H9 (cell line): ENCODE measurements at places on chromosomes 7 and 10.

GRCh38 chr7:25025218-25025671 is 45.3 kb upstream of the OSBPL3 start:
- DNase-seq = no peak

- DNase-seq = no peak
Measured at GRCh38 chr7:155918720-155919390, 106.6 kb upstream of the SHH start.

- no peak for DNase-seq
Measured at GRCh38 chr10:124200011-124200410, 106.6 kb upstream of the CHST15 start.

DNA sequence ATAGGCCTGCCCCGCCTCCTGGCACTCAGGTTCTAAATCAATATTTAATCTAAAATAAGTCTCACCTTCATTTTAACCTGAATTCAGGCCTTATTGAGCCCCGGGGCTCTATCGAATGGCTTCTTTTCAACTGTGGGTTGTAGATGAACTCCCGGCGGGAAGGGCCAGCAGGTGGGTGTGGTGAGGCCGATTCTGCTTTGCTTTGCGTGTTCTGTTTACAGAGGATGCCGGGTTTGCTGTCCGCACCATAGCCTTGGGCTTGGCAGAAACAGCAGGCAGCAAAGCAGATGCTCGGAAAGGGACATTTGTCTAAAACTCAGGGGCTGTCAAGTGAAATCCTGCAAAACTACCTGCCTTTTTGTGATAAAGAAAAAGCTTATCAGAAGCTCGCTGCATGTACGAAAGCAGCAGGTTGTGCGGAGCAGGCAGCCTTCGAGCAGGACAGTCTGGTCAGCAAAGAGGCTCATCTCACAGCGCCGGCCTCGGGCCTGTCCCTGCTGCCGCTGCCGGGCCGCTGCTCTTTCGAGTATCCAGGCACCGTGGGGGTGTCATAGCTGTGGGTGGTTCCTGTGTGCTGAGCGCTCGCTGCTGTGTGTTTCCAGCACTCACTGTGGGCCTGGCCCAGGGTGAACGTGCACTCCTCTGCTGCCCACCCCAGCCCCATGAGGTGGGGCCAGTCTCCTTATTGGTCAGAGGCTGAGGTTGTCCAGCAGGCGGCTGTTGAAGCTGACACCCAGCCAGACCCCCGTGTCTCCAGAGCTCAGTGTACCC is 434.8 kb upstream of the FOXK1 start:
- no peak for DNase-seq

DNA sequence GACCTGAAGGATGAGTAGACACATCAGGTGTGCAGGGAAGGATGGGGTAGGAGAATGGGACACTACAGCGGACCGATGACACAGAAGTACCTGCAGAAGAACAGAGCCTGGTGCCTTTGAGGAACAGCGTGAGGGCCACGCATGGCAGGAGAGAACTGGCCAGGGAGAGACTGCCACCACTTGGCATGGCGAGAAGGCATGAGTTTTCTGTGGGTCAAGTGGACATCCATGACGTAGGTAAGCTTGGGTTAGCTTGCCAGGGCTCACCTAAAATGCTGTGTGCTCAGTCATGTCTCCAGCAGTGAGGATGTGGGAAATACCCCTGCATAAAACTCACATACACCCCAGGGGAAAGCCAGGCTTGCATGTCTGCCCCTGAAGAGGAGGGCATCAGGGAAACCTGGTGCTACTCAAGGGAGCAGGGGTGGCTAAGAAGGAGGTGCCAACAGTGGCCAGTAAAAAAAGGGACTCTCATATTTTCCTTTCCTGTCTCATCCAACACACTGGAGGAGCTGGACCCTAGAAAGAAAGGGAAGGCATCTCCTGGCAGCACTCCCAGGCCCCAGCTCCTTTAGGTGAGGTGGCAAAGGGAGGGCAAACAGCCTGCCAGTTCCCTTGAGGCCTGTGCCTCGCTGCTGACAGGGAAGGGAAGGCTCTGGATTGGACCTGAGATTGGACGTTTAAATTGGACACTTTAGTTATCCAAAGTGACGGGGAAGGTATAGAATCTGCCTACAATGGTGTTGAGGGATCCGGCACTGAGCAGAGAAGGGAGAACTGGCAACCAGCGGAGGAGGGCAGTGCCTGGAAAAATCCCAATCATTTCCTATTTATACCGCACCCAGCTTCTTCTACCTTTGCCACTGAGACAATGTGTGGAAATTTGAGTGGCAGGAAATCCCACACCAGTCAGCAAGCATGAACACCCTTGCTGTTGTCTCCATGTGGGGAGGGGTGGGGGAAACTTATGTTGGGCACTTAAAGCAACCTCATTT is 255.7 kb downstream of the GLI3 start:
- DNase-seq = no peak

- DNase-seq = no peak
Measured at GRCh38 chr7:111532625-111533024, 29.7 kb downstream of the IMMP2L start.

GRCh38 chr7:155192961-155193640 is 104.6 kb upstream of the INSIG1 start:
- no peak for DNase-seq

DNA sequence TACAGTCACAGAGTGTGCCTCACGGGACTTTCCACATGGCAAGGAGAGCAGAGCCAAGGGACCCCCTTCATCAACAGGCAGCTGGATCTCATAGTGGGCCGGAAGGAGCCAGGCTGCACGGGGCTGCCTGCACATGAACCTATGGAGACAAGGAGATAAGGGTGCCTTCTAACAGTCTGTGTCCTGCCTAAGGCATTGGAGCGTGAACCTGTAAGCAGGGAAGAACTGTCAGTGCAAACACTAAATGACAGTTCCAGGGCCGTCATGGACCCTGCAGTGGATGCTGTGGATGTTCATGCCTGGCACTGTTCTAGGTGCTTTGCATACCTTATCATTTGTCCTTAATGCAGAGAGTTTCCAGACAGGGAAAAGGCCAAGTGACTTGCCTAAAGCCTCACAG is 85.9 kb downstream of the WIPF3 start:
- DNase-seq = no peak

DNA sequence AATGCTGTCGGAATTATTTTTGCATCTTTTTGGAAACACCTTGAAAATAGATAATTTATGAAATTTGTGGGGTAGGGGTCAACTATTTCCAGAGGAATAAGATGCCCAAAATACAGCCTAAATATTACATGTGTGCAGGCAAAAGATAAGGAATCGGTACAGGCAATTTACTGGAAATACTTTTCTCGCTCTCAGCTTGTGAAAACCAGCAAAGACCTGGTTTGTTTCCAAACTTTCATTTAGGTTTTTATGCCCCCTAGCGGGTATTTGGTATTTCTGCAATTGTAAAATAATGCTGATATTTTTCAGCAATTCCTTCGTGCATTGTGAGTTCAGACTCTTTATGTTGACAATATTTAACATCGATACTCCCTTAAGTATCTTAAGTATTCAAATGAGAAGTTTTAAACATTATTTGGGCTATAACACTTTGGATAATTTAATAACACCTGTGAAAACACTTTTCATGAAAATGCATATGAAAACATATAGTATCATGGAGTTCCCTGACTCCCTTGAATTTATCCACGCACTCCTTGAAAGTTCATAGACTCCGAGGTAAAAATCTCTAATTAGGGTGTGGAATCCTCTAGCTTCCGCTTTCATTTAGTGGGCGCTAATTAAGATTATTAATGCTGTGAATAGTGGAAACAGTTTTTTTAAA is 132.4 kb downstream of the TSPAN12 start:
- DNase-seq = no peak

DNA sequence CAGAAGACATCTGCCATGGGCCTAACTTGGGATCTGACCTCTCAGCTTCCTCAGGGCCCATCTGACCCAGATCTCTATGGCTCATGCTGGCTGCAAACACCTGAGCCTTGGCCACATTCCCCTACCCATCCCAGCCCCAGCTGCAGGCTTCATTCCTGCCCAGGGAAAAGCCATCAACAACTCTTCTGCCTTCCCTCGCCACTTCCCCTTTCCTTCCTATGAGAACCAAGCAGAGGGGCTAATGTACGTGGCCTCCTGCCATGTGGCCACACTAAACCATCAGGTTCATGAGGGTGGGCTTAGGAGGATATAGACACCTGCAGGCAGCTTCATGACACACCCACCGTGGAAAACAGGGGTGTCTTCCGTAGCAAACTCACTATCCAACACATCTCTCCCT is 312.2 kb downstream of the GALNT17 start:
- DNase-seq = no peak

GRCh38 chr10:46289209-46289810 is 2.5 kb downstream of the ANTXRL start:
- DNase-seq = no peak

DNA sequence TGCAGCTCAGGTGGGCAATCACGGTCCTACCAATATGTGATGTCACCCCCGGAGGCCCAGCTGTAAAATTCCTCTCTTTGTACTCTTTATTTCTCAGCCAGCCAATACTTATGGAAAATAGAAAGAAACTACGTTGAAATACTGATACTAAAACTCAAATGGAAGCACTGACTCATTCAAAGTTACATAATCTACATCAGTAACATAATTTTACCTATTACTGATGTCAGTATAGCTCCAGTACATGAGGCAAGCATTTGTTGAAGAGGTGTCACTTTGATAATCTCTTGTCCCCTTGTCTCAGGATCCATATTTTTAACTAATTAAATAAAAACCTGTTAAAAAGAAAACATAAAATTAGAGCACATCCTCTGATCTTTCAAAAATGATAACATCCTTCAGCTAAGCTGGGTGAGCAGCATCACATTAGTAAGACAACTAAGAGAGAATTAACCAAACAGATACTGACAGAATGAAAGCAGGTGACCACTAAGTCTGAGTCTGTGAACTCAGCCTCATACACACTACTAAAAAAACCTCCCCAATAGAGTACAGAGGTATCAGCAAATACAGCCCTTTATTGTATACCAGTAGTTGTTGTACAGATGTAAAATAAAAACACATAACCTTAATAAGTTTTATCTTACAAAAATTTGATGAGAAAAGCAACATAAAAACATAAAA is 17.6 kb downstream of the SLC25A40 start:
- no peak for DNase-seq

DNA sequence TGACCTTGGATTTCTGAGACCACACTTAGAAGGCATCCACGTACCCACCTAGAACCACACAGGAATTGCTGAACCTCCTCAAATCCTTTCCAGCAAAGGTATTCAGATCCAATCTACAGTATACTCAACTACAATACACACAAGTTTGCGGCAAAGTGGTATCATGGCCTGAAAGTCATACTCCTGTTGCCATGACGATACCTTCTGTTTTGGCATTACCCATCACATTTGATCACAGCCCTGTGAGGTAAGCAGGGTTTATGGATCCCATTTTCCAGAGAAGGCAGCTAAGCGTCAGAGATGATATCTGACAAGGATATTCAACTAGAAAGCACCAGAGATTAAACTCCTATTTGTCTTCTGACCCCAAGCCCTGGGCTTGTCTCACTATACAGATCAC is 32.8 kb downstream of the SGMS1 start:
- DNase-seq = no peak

DNA sequence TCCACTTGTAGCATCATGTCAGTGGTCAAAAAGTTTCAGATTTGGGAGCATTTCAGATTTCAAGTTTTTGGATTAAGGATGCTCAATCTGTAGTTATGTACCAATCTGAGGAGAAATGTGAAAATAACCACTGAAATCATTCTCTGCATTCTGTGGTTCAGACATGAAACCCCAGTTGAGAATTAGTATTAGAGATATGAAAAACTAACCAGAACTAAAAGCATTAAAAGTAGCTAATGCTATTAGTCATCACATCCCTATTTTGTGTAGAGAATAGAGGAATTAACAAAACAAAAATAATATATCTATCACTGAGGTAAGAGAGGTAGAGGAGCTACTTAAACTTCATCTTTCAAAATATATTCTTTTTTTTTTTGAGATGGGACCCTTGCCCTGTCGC is 28.0 kb downstream of the MICU1 start:
- DNase-seq = no peak

DNA sequence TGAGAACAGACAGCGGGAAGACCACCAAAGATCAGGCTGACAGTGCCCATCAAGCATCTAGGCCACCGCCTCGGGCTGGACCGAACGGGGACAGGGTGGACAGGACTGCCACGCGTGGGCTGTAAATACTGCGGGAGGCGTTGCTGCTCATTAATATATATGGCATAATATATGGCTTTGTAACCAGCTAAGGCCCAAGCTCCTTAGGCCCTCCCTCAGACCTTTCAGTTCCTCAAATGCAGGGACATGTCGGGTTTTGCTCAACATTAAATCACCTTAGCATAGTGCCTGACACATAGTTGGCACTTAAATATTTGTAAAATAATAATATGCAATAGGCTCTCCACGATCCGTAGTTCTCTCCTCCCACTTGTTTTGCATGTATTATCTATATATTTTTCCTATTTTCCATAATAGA is 402 bp upstream of the TMEM168 start:
- DNase-seq = no peak

- no peak for DNase-seq
Measured at GRCh38 chr10:62047960-62048383, 146.5 kb downstream of the ARID5B start.

- no peak for DNase-seq
Measured at GRCh38 chr7:3167551-3167950, 123.9 kb upstream of the CARD11 start.

DNA sequence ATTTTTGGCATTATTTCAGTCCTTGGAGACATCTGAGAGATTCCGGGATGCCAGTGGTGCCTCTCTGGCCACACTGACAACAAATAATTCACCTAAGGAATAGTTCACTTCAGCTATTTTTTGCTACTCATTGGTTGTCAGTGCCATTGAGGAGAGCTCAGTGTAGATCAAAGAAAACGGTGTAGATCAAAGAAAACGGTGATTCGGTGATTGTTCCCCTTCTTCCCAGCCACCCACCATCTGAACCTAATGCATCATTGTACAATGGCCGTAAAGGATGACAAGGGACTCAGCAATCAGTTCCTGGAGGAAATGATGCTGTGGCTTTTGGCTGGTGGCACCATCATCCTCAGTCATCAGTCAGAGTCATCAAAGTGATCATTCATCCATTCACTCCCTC is 80.6 kb downstream of the PTPRZ1 start:
- DNase-seq = no peak

DNA sequence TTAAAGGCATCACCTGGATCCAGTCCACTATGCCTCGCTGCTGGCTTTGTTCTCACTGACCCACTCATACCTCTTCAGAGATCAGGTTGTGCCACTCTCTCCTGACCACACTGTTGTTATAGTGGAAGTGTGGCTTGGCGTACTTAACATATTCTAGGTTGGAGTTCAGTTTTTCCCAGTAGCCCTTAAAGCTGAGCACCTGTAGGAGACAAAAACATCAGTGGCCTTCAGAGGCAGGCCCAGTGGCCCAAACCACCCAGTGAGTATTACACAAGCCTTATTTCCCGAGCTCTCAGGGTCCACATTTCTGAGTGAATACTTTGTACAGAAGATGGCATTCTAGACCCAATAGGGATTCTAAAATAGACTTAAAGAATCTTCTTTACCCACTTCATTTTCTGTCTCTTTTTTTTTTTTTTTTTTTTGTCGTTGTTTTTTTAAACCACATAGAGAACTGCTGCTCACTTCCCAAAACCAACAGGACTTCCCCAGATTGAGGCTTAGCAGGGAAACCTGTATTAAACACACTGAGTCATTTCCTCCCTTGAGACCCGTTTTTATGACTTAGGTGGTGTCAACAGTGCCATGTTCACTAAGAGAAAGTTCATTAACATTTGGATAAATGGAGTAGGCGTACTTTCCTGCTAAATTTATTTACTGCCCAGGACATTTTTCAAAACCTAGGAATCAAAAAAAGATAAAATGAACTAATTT is 85.8 kb downstream of the GSAP start:
- DNase-seq = no peak
